ENCODE measurements at places on chromosomes 2 and 18.

GRCh38 chr2:122391726-122392125 is 636.3 kb downstream of the TSN start:
- DNase-seq, result no peak

- no peak for DNase-seq
These were observed 108.1 kb upstream of the SIX2 start for GRCh38 chr2:45117383-45117782.

GRCh38 chr2:200373973-200374416 is 67.5 kb downstream of the SPATS2L start:
- peak; percentile 70 for DNase-seq

DNA sequence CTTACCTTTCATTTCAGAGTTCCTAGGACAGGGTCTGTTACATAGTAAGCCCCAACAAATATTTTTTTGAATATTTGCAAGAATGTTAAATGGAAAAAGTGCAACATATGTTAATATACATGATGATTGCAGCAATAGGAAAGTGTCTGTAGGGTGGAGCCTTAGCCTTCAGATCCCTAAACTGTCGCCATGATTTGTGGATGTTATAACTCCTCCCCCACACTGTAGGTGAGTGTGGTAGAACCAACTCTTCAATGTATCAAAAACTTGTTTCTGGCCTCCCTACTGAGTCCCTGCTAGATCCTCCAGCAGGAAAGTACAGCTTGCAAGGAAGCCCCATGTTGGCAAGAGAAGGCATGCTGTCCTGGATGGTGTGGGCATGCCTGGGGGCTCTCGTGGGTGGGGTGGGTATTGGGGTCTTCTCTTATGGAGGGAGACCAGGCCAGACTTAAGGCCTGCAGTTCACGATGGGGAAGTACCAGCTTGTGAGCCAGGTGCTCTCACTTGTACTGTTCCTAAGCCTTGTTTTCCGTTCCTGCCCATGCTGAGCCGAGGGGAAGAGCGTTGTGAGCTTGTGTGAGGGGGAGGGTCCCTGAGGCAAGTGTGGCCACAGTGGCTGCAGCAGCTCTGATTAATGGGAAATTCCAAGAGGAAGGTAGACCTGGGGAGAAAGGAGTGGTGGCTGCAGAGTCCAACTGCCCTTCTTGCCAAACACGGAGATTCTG is 11.4 kb downstream of the FHOD3 start:
- no peak for DNase-seq

DNA sequence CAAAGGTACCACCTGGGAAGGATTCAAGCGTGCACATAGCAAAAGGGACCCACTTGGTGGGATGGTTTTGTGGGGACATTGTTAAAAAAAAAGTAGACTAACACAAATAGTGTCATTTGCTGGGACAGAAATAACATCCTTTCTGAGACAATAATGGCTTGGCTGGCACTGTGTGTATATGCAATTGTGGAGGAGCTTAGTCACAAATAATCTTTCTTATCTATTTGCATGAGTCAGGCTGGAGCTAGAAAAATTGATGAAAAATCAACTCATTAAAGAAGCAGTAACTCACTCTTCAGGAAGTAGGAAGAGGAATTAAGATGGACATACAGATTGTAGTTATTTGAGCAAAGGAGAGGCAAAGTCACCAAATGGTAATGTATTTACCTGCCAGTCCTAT is 29.5 kb upstream of the ITGB6 start:
- no peak for DNase-seq

GRCh38 chr2:103103678-103104077 is 341.8 kb downstream of the TMEM182 start:
- no peak for DNase-seq

DNA sequence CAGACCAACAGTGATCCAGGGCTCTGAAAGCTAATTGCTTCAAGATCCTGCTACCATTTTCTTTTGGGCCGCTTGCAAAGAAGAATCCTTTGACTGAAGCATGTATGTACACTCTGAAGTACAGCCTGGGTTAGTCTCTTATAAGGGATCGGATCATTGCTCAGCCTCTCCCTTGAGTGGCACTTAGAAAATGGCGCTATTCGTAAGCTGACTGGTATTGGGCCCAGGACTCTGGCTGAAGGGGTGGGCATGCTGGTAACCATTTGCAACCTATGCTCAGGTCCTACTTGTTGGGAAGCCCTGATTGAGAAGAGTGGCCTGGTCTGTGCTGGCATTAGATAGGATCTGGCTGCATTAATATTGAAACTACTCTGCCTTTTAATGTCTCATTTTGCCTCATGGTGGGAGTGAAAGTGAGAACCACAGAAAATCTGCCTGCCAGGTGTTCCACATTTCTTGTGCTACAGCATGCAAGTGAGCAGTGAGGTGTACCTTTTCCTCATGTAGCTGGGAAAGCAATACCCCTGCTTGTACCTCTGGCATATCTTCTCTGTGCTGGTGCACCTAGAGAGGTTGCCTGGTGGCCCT is 661 bp upstream of the MGAT5 start:
- no peak for DNase-seq

DNA sequence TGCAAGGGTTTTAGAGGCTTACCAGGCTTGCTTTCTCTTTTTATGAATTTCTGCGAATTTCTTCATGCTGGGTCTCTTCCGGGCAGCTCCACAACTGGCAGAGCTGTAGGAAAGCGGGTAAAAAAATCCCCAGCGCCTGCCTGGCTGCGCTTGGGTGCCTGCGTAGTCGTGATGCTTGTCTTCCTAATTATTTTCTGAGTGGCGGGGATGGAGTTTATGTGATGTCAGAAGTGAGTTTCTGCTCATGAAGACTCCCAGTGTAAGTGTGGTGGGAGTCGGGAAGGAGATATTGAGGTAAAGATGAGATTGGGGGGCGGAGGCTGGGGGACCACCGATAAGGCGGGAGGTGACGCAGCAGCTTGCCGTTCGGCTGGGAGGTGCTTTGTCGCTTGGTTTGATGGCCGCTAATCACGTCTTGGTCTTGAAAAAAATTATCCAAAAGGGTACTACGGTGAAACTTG is 229.8 kb downstream of the LDLRAD4 start:
- no peak for DNase-seq

DNA sequence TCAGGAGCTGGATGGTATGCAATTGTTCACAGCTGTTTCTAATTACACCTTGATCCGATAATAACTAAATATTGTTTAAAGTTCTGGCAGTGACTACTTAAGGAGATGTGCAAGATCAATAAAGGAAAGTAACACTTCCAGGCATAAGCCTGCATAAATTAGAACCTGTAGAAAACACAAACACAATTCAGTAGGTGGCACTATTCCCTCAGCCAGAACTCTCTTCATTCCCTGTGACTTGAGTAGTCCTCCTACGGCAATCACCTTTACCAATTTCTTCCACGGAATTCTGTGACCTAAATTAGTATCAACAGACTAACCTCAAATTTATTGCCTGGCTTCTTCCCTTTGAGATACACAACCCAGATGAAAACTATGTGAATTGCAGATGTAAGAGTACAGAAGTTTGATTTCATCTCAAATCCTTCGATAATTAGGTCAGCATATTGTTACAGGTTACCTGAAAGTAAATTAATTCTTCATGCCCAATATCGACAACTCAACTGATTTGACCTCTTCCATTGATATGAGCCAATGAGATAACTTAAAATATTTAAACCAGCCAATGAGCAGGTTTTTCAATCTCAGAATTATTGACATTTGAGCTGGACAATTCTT is 137.8 kb downstream of the PID1 start:
- DNase-seq, result no peak

GRCh38 chr2:119873350-119874315 is 113.9 kb downstream of the PTPN4 start:
- DNase-seq, result no peak

- no peak for DNase-seq
These were observed 62.7 kb upstream of the ST3GAL5 start for GRCh38 chr2:85951351-85952067.

GRCh38 chr2:191869178-191869577 is 22.3 kb upstream of the CAVIN2 start:
- no peak for DNase-seq

DNA sequence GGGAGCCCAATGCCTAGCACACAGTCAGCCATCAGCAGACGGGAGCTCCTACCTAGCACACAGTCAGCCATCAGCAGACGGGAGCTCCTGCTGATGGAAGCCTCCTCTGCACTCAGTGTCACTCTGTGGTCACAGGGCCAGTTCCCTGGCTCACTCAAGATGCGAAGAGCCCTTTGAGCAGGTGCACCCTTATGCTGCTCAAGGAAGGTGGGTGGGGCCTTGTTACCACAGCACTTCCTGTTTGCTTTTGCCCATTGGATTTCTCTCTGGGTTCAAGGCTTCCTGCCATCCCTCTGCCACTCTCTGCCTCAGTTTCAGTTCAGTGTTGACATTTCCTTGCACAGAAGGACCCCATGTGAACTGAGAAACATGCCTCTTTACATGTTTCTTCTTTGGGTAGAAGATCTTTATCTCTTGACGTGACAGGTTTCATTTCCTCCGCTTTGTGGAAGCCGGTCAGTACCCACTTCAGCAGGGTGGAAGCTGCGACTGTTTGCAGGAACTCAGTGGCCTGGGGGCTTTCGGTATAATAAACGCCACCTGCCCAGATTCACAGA is 11.6 kb downstream of the TRIB2 start:
- DNase-seq, result peak; percentile 70

GRCh38 chr2:239832490-239833268 is 192.5 kb downstream of the NDUFA10 start:
- no peak for DNase-seq

GRCh38 chr18:35582899-35583558 is 1.5 kb downstream of the GALNT1 start:
- DNase-seq, result no peak

DNA sequence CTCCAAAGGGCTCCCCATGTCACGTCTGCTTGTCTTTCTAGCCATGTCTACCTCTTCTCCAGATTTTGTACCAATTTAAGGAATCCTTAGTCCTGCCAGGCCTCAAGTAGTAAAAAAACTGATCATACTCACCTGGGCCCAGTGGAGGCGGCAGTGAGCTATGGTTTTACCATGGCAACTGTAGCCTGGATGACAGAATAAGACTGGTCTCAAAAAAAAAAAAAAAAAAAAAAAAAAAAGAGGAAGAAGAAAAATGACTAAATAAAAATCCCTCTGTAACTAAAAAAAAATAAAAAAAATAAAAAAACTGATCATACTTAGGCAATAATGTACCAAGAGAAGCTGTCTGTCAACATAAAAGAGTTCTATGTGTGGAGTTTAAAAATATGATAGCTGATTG is 221.6 kb downstream of the NR4A2 start:
- peak; percentile 27 for DNase-seq

DNA sequence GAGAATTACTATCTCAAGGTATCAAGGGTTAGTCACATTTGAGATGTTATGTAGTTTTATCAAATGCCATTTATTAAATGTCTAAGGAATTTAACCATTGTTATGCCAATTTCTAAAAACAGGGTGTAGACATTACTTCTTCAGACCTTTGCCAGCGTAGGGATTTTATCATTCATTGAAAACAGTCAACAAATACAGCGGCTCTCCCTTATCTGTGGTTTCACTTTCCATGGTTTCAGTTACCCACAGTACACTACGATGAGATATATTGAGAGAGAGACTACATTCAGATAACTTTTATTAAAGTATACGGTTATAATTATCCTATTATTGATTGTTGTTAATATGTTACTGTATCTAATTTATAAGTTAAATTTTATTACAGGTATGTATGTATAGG is 234.7 kb downstream of the TMX3 start:
- no peak for DNase-seq

DNA sequence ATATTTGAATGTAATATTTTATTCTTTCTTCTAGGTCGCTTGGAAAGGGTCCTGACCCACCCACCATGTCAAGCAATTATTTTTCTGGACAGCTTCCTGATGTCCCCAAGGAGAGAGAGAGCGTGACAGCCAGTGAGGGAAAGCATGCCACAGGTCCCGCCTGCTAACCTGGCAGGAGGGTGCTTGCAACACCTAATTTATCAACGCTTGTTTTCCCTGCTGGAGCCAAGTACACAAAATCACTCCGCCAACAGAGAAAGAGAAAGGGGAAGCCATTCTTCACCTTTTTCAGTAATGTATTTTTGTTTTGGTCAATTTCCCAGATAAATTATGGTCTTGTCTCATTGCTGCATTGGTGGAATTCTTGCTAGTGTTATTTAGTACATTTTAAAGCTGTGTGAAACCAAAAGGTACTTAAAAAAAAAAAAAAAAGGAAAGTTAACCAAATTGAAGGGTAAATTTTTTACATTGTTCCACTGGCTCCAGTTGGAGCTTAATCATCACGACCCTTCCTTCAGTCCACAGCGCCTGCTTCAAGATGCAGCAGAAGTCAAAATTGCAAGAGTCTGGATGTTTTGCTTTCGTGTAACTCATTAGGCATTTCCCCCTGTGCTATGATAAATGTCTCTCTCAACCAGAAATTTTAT is 88.5 kb upstream of the COPS8 start:
- no peak for DNase-seq

DNA sequence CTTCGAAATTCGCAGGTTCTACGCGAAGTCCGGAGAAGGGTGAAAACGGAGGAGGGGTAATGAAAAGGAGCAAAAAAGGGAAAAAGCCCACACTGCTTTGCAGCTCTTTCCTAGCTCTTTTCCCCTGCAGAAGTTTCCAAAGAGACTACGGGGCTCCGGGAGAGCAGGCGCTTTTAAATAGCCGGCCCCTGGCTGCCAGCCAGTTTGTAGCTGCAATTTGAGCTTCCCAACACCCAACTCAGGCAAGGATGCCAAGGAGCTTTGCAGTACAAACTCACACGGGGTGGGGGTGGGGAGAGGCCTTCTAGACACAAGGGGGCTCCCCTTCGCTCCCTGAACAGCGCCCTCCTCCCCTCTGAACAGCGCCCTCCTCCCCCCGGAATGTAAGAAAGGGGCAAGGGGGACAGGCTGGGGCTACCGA is at the start of gene IGFBP5:
Gene IGFBP5 (minus strand): TSS at position 149 of the 421 bp plus-strand sequence. CDS start 774 bp downstream, outside the sequence.
- DNase-seq, result no peak

DNA sequence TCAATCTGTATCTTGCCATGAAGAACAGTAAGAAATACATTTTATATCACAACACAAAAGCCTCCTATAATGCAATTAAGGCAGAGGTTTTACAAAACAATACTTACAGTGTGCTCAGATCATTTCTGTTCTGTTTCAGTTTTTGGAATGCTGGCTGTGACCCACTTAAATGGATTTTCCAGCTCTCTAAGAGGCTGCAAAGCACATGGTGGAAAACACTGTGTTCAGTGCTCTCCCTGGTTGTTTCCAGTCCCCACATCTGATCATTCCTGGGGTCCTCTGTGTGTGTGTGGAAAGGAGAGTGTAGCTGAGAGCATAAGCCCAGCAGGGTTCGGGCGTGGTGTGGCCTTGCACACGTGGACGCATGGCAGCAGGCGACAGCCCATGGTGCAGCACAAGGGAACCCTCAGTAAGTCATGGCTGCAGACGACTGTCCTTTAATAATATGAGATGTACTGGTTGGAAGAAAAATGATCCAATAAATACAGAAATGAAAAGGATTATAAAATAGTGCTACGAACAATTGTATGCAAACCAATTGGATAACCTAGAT is 95.6 kb downstream of the FAM210A start:
- DNase-seq, result no peak

- DNase-seq, result no peak
These were observed 673.5 kb downstream of the IRS1 start for GRCh38 chr2:226126104-226126503.

Measured in CD4-positive, alpha-beta T cell treated with Interleukin-10 for 1 hour (primary cell).